ENCODE measurements at places on chromosomes 5 and 9.

- DNase-seq: no peak
Measured at GRCh38 chr9:128913048-128913900, 7.5 kb upstream of the PHYHD1 start.

DNA sequence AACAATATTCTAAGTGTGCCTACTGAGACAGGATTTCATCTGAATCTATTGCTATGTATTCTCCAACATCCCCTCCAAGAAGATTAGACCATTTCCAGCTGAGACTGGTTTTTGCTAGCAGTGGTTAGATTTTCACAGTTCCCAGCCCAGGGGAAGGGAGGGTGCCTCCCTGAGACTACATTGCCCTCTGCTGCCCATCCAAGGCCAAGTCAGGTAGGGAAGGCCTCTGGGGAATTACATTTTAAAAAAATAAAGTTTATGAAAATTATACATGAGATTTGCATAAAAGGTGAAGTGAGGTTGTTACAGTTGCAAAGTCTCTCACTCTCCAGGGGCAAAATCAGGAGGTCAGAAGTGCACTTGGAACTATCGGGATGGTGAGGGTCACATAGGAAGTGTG is 28.0 kb upstream of the SYK start:
- DNase-seq: no peak

DNA sequence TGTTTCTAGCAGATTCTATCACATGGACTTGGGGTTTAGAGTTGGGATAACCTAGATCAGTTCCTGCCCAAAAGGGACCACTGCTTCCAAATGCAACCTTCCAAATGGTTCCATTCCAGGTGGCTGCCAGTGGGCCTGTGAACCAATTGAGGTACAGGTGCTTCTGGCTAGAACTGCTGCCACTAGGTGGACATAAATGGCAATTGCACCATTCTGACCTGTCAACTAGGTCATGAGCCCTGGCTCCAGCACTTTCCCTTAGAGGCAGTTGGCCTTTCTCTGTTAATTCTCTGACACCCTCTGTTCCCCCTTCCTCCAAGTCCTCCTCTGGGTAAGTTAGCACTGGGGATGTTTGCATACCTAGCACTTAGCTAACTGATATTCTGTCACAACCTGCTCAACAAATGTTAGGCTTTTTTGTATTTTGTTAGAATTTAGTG is 16.6 kb upstream of the HEMGN start:
- DNase-seq: no peak

- no peak for DNase-seq
Measured at GRCh38 chr9:114389612-114390368, 2.0 kb upstream of the AKNA start.

DNA sequence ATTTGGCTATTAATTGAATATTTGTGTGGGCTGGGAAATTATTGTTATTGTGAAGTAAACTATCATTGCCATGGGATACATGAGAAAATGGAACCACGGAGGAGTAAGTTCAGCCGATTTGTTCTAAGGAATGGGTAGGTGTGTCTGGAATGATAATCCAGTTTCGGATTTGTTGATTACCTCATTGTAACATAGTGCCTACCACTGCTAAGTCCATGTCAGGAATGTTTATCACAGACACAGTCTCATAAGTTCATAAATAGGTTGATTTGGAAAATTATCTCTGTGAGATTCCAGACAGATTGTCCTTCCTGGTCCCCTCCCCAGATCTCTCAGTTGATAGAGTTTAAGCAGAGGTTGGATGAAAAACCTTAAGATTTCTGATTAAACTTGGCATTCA is 78.1 kb upstream of the MAST4 start:
- no peak for DNase-seq

- DNase-seq: no peak
Measured at GRCh38 chr5:154514331-154514730, 36.3 kb upstream of the HAND1 start.

DNA sequence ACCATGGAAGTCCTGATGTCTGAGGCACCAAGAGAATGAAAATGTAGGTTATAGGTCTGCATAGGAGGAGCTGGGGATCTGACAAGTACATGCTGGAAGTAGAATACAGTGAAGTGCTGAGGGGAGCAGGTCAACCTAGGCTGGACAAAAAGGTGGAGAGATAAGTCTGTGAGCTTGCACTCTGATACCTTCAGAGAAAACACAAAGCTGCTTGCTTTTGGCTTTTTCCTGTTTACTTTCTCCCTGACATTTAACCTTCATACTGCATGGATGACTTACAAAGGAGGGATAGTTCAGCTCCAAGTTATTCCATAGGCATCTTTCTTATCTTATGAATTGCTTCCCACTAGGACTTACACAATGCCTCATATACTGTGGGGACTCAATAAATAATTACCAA is 256.7 kb upstream of the NREP start:
- no peak for DNase-seq

- DNase-seq: no peak
Measured at GRCh38 chr9:108130905-108131304, 641.3 kb upstream of the KLF4 start.

DNA sequence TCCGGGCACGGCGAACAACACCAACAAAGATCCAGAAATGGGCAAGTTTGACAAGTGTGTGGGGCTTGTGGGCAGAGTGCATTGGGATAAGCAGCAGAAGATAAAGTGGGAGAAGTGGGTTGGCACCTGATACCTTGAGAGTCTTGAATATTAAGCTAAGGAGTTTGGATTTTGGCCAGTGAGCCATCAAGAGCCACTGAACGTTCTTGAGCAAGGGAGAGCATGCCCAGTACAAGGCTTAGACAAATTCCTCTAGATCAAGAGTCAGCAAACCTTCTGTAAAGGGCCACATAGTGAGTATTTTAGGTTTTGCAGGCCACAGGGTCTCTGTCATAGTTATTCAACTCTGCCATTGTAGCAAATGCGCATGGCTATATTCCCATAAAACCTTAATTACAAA is 26.6 kb upstream of the TRMT10B start:
- DNase-seq: no peak

DNA sequence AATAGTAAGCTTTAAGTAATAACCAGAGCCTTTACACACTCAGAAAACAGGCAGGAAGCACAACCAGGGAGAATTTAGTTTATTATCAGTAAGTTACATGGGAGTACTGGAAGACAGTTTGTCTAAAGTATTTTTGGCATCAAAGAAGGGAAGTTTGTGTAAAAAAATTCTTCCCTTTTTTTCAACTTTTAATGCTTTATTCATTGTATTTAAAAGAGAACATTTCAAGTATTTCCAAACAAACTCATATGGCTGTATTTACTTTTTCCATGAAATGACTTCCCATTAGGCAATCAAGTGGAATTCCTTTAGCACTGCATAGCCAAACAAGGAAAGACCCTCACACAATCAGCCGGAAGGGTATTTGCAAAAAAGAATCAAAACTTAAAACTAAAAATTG is 26.7 kb downstream of the RNF145 start:
- no peak for DNase-seq

DNA sequence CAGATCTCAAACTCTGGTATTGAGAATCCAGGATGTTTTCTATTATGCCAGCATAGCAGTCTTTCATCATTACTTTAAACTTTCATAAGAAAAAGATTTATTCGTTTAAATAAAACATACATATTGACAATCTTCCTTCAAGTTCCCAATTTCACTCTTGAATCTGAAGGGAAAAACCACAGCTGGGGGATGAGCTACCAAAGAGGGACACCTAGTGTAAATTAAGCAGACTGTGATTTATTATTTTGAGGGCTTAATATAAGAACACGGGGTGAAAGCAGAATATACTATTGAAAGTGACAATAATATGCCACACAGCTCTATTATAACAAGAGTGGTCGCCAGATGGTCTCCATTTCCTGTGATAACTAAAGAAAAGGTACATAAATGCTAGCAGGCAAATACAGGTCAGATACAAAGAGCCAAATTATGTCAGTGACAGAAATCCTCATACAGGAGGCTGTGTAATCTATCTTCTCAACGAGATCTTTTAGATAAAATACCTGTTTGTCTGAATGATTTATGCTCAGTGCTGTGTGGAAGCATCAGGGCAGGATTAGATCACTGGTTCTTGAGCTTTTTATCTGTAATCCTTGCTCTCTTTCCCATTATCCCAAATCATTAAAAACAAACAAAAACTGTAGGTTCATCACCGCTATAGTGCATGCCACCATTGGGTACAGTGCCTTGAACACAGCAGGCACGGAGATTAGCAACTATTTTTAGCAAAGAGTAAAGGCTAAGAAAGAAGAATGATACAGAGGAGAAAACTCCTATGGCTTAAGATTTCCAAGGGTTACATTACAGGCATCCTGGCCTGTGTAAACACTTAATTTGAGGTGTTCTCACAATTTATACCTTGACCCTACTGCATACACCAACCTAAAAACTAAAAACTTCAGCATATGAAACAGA is 116.6 kb downstream of the DROSHA start:
- no peak for DNase-seq

DNA sequence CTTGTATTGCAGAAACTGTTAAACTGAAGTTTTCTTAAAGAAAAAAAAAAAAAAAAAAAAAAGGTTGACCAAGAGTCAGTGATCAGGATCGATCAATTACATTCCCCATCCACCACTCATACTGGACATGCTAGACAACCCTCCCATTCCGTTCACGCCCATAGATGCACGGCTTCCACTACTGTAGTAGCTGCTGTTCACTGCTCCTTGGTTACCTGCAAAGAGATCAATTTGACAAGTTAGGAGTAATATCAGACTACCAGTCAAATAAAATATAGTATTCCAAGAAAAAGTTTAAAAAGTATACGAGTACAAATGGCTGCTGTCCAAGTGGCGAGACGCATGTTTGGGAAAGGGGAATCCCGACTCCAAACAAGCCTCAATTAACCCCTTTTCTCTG is 8.7 kb downstream of the HNRNPH1 start:
- DNase-seq: no peak

DNA sequence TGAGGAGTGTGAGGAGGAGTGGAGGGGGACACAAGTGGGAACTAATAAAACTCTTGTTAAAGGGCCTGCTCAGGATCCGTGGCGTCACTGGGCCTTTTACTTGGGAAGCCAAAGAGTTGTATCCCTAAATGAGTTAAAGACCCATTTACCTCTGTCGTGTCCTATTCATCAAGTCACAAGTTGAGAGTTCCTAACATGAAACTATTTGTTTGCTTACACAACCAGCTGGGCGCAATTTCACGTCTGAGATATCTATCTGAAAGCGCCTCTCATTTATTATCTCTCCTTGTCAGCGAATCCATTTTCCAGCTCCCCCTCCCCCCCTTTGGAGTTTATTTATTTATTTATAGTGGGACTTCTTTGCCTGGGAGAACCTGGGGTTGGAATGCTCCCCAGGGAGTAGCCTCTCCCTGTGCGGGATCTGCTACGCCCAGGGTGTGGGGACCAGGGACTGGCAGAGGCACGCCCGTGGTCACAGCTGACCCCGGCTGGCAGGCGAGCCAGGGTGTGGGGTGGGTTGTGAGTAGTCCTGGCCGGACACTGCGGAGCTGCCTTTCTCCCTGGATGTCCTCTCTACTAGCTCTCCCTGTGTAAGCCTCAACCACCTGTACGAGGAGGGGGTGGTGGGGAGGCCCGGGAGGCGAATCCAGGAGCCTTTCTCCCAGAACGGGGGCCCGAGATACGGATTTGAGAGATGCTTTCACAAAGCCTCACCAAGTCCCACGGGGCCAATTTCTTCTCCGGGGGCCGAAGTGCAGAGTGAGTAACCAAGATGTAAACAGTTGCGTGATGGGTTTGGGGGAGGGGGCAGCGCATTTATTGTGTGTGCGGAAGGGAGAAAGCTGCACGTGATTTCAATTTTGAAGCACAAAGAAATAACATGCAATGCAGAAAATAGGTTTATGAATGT is 15.3 kb downstream of the NR2F1 start:
- DNase-seq: no peak

GRCh38 chr5:7871653-7872052 is 2.7 kb downstream of the MTRR start:
- no peak for DNase-seq

DNA sequence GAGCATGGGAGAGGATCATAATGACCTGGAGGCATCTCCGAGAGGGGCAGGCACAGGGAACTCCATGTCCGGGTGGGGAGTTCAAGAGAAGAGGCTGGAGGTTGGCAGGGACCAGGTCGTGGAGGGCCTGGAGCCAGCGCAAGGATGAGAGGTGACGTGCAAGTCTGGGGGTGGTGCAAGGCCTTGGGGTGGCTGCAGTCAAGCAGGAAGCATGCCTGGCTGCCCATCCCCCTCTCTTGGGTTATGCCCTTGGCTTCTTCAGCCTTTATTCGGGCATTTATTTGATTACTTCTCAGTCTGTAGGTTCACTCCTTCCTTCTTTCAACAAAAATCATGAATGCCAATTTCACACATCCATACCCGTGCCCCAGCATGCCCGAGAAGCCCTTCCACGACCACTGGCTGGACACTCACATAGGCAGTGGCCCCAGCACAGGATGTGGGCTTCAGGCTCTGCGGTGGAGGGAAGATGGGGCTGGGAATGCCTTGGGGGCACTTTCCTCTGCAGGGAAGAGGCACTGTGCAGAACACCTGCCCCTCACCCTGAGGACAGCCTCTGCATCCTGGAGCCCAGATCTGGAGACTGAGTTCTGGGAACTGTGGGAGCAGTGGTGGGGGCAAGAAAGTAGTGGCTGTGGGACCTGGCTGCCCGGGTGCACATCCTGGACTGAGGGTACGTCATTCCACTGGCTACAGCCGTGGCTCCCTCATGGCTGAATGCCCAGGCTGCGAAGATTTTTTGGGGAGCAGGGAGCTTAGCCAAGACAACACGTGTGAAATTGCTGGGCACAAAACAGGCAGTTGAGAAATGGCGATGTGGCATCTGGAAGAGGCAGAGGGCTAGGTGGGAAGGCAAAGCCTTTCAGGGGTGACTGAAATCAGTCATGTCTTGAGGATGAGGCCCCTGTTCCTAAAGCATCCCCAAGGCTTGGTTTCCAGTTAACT is 38.6 kb downstream of the CRB2 start:
- no peak for DNase-seq

DNA sequence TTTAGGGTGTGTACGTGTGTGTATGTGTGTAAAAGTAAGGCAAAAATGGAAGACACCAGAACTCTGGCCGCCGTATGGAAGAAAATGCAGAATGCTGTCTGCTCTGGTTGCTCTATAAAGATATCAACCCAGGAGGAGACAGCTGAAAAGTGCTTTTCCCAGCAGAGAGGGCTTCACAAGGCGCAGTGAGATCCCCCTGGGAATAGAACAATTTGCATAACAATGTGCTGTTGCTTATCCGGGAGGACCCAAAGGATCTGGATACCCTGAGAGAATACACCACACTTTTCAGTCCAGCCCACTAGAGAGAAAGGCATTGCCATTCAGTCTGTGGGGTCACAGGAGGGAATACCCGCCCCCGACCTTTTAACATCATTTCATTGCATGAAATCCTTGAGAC is 230.6 kb downstream of the EBF1 start:
- no peak for DNase-seq

Data from cortex of kidney (tissue), 1 donor.